Stimulated activated CD4-positive, alpha-beta T cell treated with anti-CD3 and anti-CD28 coated beads, TNF-alpha, amount 100 ng/mL, for 24 hours (primary cell): ENCODE measurements at places on chromosomes 13 and 19.
A peak's percentile ranks its signal among the peaks of the same experiment; 100 is the strongest.

- DNase-seq = no peak
Observed at GRCh38 chr13:70388935-70389334, 280.7 kb upstream of the KLHL1 start.

- no peak for DNase-seq
Observed at GRCh38 chr13:76516013-76516412, 370.2 kb downstream of the KCTD12 start.

DNA sequence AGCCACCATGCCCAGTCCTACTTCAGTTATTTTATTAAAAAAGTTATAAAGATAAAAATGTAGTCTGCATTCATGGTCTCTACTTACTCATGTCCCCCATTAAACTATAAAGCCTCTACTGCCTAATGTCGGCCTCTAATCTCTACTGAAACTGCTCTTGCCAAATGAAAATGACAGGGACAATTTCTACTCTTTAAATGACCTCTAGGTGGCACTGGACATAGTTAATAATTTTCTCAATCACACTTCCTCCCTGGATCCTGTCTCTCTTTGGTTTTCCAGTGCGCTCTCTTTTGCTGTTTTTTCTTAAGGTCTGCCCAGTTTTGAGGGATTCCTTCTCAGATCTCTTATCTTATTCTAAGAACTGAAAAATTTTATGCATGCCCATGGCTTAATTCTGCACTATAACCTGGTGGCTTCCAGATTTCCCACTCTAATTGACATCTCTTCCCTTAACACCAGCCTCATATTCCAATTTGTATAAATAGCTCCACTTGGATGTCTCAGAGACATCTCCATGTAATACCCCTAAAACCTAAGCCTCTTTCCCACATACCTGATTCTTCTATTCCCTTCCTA is 54.3 kb downstream of the MTMR6 start:
- no peak for DNase-seq

GRCh38 chr13:44759384-44760360 is 183.5 kb upstream of the TSC22D1 start:
- DNase-seq = no peak

DNA sequence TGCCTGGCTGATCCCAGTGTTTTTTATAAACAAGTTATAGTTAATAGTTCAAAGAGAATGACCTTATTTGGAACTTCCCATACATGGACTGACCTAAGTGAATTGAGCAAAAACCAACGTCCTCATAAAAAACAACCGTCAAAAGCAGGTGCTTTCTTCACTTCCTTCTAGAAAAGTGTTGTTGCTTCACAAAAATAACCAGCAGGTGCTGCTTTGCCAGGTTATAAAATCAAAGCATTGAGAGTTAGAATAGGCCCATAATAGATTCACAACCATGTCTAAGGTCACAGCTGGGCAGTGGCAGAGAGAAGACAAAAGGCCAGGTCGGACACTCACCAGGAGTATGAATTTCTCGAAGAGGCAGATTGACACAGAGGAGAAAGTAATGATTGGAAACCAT is 9.5 kb downstream of the RUBCNL start:
- no peak for DNase-seq

- DNase-seq = no peak
Observed at GRCh38 chr13:103236213-103236612, 170.0 kb upstream of the SLC10A2 start.

DNA sequence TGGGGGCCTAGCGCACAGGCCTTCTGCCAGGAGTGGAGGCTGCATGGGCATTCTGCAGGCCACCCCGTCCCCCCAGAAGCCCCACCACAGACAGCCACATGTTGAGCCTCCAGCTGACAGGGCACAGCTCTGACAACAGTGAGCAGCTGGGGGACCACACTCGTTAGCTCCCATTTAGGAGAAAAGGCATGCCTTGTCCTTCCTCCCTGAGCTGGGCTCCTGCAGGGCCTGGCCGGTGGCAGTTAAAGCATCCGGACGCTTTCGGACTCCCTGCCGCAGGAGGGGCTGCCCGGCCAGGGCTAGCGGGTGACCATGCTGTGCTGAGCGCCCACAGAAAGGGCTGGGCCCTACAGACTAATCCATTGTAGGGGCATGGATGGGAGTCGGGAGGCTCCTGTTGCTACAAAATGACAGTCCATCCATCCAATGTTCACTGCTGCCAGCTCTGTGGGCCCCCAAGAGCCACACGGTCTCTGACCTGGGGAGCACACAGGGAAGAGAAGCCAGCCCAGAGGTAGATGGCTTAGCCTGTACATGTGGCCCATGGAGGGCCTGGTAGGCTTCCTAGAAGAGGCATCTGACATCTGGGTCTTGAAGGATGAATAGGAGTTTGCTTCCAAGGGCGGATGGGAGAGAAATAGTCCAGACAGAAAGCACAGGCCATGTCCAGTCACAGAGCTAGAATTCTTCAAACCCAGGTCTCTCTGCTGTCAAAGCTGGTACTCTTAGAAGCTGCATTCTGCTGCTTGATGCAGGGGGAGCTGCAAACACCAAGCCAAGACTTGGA is 116.5 kb upstream of the VSTM2B start:
- no peak for DNase-seq

- DNase-seq = no peak
Observed at GRCh38 chr19:29550896-29551295, 25.1 kb downstream of the VSTM2B start.

- no peak for DNase-seq
Observed at GRCh38 chr13:47288546-47288945, 391.7 kb upstream of the HTR2A start.

DNA sequence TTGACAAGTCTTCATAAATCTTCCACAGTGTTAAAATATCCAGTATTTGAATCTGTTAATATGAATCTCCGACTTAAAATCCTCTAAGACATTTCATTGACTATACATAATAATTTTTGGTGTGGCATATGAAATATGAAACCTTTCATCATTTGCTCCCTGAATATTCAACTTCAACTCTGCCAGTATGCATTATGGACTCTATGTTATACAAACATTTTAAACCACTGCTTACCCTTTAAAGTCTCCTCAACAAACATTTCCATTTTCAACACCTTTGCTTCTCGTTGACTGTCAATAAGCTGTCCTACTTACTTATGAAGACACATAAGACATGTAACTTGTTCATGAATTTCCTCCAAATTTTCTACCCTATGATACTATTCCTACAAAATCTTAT is 579.4 kb upstream of the SLITRK6 start:
- DNase-seq = no peak

DNA sequence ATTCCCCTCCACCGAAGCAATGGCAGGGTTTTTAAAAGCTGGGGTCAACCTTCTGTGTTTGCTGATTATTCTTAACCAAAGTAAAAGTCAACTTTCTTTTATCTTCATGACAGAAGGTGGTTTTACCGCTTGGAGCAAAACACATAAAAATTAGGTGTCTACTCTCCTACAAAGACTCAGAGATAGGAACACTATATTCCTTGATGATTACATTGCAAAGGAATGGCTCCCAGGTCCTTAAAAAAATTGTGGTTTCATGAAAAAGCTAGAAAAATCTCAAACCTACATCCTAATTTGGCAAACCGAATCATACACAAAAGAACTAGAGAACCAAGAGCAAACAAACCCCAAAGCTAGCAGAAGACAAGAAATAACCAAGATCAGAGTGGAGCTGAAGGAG is 760.4 kb upstream of the PCDH20 start:
- no peak for DNase-seq

DNA sequence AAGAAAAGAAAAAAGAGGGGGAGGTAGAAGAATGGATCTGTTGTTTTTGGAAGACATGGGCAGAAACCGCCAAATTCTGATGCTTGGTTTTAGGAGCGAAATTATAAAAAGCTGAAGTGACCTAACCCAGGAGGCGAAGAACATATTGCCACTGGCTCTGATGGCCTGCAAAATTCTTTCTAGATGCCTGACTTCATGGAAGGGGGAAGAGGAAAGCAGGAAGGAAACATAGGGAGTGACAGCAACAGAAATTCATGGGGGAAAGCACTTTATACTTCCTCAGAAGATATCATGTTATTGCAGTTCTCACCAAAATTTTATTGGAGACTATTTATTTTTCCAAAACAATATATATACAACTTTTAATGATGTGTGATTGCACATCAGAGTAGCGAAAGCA is 213.5 kb downstream of the DLEU7 start:
- no peak for DNase-seq

DNA sequence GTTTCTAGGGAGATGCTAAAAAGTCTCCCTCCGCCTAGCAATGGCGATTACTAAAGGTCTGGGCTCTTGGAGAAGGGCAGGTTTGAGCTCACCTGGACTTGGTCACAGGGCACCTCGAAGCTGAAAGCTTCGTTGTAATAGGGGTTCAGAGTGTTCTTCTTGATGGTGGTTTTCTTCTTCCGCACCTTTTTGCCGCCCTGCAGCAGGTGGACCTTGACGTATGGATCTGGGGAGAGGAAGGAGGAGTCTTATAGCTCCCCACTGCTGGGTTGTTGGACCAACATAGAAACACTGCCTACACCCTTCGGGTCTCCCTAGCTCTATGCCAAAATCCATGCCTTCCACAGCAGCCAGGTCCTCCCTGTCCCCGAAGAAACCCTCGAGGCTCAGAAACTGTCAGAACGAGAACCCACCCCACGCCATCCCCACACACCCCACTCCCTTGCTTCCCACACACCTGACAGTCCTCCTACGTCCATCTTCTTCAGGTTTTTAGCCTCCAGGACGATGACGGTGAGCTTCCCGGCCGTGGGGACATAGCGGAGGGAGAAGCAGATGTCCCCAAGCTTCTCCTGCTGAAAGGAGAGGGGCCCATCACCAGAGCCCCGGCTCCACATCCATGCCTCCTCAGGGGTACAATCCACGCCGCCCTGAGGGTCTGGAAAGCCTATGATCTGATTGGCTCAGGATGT is 5.5 kb downstream of the SYT5 start:
- DNase-seq = no peak

DNA sequence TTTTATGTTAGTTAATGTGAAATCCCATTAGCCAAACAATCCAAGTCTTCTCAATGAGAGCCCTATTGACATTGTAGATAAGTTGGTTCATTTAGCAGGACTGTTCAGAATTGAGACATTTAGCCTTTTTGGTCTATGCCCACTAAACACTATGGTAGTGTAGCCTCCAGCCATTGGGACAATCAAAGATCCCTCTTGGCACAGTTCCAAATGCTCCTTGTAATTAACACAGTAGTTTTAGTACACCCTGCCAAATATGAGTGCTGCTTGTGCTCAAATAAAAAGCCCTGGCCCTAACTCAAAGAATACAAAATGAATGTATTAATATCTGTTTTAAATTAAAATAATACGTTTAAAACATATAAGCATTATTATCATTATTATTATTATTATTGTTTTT is 15.4 kb upstream of the FAM216B start:
- no peak for DNase-seq

DNA sequence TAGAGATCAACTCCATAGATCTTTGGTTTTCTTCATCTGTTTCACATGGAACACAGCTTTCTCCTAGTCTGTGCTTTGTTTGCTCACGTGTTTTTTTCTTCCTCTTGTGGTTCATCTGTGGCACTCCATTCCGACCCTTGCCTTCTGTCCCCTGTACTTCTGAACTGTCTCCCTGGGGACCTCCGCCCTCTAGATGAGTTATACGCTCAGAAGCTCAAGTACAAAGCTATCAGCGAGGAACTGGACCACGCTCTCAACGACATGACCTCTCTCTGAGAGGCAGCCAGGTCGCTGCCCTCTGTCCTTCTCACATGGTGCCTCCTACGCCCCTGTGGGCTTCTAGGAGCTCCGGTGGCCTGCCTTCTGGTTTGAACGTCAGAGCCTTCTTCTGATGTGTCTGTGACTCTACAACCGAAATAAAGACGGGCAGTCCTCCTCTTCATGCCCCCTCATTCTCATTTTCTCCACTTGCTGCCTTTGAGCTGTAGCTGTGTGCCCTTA is 16.6 kb upstream of the RAB8A start:
- no peak for DNase-seq

DNA sequence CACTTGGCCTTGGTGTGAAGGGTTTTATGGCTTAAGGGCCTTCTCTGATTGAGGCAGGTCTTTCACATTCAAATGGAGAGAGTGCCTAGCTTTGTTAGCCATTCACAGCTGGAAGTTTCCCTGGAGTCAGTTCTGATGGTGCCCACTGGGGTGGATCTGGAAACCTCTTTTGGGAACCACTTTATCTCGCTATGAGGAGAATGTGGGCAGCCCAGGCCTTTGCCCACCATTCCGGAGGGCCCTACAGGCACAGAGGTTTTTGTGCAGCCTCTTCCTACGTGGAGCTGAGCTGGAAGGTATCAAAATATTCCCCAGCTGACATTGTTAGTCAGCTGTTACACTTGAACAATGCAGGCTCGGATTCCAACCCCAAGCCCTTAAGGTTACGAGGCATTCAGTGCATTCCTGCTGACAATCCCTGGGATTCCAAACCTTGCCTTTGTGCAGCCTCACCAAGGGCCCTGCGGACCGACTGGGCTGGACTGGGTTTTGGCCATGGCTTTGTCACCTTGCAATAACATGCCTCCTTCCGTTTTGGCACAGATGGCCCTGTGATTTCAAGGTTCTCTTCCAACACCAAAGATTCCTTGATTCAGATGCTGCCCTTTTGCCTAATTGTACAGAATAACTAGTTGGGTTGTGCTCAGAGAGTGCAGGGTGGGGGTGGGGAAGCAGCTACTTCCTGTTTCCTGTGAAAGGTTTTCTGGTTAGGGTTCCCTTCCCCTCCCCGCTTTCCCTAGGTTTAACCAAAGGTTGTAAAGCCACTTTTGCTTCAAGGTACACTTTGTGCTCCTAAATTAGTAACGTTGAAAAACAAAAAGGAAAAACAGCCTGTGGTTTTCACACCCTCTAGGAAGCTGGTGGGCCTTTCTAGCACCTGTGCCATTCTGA is 27.0 kb downstream of the SAE1 start:
- peak; percentile 14 for DNase-seq

DNA sequence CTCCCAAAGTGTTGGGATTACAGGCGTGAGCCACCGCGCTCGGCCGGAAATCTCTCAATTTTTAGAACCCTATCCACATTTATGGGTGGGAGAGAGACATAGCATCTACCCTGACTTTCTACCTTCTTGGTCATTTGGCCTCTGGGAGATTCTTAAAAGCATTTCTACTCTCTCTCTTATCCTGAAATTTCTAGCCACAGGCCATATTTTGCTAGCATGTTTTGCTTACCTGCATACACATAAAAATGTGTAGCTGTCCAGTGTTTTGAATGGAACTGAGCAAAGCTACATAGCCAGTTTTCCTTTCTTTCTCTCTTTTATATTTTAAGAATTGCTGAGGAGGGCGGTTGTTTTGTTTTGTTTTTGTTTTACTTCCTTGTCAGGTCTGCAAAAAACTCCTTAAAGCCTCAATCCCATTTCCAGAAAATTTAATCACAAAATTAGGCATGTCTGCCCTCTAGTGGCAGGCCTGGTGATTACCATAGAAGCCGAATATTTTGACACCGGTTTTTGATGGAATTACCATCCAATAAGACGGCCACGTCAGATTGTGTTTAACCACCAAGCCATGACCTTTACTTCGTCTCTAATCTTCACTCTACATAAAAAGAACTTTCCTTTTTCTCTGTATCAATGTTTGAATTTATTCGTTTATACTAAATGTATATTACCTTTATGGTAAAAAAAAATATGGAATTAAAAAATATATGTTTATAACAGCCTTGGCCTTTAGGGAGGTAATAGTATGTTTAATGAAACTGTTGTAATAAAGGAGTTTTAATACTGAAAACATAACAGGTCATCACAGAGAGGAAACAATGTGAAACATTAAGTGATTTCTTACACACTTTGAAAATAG is 34.4 kb upstream of the OXGR1 start:
- peak; percentile 11 for DNase-seq

- no peak for DNase-seq
Observed at GRCh38 chr13:48908381-48909055, 67.2 kb upstream of the FNDC3A start.
